RPMI8226 (cell line): ENCODE measurements at places on chromosomes 3 and 15.

DNA sequence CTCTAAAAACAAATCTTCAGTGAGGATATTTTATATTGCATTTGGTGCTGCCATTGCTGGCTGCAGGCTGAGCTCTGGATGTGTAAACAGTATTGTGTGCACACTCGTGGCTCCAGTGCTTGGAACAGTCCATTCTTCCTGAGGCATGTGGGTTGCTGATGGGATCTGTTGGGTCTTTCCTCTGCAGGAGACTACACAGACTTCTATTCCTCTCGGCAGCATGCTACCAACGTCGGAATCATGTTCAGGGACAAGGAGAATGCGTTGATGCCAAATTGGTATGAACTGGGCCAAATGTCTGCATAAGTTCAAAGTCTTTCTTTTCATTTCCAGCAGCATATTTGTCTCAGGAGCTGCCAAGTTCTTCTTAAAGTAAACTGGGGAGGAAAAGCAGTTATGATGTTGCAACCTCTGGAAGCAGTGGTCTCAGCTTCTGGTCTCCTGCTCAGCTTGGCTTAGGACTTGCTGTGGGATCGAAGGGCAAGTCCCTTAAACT lies 9.3 kb downstream of the FAH start:
- no peak for DNase-seq

DNA sequence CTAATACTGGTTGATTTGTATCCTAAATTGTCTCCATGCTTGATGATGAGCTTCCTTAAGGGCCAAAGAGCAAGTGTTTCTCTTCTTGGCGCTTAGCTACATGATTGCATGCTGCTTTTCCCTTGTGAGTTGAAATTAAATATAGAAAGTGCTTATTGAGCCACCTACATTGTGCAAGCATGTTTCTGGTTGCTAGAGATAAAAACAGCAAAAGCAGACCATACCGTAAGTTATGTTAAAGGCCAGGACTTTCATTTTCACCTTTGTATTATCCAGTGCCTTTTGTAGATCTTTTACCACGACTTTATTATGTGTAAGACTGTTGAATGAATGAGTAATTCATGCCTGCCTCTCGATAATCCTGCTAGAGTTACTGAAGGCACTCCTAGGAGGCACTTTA lies 41.9 kb upstream of the CCNB2 start:
- DNase-seq = no peak

- no peak for DNase-seq
These were observed 908.4 kb downstream of the EPHA3 start for GRCh38 chr3:90015688-90016356.

DNA sequence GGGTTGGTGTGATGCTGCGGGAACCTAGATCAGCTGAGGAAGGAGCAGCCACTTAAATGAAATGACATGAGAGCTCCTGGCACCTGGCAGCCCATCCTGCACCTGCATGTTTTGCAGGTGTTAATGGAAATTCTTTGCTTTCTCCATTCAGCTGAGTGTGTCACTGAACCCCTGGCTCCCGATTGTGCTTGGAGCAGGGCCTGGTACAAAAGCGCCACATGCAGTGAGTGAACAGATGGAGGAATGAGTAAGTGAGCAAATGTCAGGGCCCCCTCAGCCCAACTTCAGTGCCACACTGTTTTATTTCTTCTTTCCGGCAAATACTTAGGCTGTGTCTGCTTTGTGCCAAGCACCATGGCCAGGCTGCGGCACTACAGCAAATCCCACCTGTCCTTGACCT lies 132.2 kb downstream of the ASB7 start:
- no peak for DNase-seq

DNA sequence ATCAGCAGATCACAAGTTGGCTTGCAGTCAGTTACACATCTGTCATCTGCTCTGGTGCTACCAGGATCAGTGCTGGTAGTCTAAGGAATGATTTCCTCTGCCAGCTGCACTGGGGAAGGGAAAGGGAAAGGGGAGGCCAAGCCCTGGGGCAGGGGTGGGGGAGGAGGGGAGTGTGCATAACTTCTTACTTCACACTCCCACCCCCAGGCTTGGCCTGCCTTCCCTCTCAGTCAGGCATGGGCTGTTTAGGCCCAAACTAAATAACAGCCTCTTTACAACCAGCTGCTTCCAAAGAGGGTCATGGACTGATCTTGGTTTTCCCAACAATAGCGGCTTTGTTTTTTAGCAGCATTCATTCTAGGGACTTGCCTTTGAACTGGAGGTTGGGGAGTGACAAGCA lies 86.1 kb upstream of the PSMD6 start:
- DNase-seq = no peak

DNA sequence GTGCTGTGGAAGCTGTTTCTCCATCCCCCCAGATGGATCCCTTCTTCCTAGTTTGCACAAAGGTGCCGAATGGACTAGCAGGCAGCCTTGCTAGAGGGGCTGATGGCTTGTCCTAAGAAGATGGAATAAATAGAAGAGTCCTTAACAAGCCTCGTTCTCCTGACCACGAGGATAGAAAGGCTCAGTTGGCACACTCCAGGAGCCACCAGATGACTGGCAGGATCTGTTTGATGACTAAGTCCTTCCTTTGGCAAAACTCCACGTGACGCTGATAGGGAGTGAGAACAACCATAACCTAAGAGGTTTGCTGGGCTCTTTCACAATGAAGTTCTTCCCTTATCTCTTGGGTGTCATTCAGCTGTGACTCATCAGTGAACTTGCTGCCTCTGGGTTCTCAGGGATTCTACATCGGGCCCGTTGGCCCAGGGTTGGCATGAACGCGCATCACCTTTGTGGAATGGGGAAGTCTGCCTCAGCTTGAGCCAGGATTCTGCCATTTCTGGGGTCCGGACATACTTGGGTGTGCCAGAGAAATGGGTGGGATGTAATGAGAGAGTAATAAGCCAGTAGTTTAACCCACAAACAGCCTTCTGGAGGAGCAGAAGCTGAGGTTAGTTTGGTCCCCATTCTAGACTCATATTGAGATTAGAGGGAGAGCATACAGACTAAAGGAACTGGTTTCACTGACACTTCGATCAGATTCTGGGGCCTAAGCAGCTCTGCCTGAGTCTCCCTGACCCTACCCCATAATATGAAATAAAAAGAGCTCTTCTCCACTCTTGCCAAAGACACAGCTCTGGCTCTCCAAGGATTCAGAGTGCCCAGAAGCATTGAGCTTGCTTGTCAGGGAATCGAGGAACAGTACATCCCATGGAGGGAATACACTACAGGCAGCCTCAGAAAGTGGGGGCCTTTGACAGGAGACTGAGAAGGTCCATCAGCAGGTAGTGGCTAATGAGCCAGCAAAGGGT lies 2.0 kb upstream of the MELTF start:
- peak; percentile 70 for DNase-seq

DNA sequence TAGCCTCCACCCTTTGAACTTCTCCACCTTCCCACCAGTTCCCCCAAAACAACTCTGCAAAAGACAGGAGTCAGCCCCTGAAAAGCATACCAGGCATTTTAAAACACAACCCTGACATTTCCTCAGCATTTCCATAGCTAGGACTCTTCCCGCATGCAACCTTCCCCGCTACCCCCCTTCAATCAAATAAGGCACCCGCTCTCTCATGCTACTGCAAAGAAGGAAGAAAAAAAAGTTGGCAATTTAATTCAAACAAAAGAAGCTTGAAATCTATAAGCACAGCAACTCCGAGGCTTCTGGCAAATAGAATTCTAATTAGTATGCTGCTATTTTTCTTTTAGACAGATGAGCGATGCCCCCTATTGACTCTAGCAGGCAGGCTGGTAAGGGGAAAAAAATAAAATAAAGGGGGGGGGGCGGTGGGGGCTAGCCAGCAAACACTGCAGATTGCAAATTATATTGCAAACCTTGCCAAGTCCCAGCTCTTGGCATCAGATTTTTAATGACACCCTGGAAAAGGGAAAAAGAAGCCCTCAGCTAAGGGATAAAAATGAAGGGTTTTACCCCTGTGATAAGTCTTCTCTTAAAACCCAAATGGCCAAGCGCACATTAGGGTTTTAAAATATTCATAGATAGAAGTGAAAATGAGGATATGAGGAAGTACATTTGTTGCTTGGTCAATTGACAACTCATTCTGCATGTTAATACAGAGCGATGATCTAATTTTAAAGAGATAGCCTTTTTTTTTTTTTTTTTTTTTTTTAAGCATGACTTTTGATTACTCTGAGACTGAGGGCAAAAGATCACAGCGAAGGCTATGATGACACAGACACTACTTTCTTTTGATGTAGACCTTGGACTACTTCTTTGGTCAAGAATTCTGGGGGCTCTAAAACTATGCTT lies 255.2 kb downstream of the NR2F2 start:
- no peak for DNase-seq

DNA sequence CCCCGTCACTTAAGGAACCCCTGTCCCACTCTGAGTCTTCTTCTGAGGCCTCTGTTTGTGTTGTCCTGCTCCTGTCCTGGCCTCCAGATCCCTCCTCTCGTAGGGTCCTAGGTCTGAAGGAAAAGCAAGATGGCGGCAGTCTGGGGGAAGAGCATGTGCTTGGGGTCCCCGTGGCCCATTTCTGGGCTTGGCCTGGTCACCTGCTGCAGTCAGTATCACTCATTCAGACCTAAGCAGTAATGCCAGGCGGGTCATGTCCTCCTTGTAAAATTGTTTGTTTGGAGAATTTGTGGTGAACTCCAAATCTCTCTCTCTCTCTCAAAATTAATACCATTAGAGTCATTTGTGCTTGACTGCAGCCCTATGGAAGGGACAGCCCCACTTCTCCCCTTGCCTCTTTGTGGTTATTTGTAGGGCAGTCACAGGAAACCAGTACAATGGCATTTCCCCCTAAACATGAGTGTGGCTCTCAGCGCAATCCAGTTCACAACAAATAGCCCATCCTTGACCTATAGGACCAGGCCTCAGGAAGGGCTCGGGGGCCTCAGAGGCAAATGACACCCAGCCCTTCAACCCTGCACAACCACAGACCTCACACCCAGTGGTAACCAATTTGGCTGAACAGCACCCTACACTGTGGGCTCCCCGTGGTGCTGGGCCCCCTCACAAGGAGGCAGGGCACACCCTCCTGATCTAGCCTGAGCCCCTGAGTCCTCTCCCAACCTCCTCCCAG lies 173.5 kb downstream of the OR4M2 start:
- DNase-seq = peak; percentile 76

- DNase-seq = no peak
These were observed 9.5 kb downstream of the SMAD3 start for GRCh38 chr15:67074886-67075229.

DNA sequence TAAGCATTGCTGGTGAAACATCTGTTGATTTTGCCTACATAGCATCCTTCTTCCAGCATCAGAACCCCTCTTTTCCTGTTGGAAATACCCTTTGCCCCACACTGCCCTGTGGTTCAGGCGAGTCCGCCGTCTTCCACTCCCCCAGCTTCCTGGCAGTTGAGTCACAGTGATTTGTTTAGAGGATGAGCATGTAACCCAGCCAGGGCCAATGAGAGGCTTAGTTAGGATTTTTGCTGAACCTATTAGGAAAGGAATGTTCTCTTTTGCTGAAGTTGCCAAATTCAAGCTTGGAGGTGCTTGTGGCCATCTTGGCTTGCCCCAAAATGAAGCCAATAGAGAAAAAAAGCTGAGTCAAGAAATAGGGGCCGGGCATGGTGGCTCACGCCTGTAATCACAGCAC lies 19.0 kb upstream of the MEX3B start:
- DNase-seq = no peak

DNA sequence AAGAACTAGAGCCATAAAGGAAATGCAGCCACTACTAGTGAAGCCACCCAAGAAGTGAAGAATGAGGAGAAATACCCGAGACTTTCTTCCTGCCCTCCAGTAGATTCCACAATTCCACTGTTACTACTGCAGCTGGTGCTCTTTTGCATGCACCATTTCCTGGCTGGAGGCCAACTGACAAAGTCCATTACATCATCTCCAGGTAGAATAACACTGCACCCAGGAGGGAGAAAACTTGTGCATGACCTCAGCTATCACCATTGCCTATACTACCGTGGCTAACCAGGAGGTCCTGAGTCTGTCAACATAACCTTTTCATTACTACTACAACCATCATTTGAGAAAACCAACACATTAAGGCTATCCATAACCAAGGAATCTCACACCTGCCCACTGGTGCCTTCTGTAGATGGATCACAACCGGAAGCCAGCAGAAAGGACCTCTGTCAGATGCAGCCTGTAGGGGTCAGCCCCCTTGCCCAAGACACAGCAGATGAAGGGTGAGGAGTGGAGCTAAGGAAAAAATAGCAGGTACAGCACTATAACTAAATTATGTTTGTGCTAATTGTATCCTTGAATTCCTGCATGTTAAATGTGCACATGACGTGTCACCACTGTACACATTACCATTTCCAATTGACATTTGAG lies 200.8 kb upstream of the C2CD4B start:
- DNase-seq = peak; percentile 71

GRCh38 chr3:39281533-39281932 lies 1.7 kb upstream of the CX3CR1 start:
- DNase-seq = no peak

GRCh38 chr15:68666120-68666811 lies 87.5 kb downstream of the CORO2B start:
- DNase-seq = peak; percentile 53

DNA sequence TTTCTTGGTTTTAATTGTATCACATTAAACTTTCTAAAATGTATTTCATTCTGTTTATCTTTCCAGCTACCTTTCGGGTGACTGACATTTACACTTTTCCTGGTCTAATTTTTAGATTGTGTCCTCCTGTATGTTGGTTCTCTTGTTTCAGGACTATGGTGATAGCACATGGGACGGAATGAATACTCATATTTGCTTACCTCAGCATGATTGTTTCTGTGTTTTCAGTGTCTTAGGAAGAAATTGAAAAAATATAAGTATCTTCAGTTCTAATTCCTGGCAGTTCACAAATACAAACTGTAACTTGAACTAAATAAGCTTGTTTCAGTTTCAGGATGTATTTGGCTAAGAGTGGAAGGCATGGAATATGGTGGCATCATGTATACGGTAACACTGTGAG lies 80.1 kb upstream of the ROBO1 start:
- DNase-seq = no peak

DNA sequence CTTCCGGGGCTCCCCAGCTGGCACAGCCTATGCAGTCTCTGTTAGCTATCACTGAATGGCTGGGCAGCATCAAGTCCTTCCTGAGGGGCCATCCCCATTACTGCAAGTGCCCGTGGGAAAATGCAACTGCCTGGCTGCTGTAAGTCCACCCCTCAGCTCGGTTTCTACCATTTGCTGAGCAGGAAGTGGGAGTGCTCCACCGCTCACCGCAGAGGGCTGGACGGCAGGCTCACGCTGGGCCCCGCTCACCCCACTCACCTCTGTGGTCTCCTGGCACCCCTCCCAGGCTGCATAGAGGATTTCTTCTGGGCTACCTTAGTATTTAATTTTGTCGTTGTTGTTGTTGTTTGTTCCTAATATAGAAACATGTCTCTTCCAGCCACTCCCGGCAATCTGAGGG lies 270.2 kb downstream of the PLCL2 start:
- DNase-seq = no peak

DNA sequence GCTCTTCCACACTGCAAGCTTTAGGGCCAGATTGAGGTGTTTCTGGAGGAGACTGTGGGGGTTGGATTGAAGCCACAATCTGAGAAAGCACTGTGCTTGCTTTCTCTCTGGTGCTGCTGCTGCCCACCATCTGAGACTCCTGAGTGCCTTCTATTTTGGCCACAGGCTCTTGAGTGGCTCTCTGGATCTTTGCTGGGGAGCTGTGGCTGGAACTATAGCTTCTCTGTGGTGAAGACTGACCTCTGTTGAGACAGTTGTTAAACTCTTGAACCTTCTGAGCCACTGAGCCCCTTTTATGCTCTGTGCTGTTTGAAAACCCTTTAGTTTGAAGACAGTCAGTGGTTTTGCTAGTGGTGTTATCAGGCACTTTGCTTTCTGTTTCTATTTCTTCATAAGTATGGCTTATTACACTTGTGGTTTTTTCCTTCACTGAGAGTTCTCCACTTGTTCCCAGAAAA lies 108.7 kb upstream of the TSPAN3 start:
- DNase-seq = peak; percentile 57
